Tibial nerve (tissue), 4 donors: ENCODE measurements at places on chromosomes 16 and 17.

DNA sequence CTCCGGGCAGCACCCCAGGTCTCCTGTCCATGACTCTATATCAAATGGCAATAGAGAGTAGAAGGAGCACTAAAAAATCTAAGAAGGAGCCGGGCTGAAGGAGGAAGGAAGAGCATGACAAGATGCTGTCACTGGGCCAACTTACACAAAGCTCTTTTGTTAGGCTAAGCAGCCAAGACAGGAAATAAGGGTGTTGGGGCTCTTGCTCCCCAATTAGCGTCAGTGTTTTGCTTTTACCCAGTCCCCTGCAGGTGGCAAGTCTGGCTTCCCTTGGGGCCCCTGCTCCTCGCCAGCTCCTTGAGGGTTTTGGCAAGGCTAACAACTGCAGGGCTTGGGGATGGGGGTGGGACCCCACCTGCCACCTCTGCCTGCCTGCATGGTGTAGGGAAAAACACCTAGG lies 120.5 kb downstream of the CCT6B start:
- H3K4me3 ChIP-seq: no peak overlapping the region
- H3K27me3 ChIP-seq: no peaks in the 10 kb centered on the region
- DNase-seq: no peak
- no peaks in the 10 kb centered on the region for H3K4me1 ChIP-seq
- H3K36me3 ChIP-seq: no peaks in the 10 kb centered on the region

- H3K4me1 ChIP-seq: no peaks in the 10 kb centered on the region
- H3K36me3 ChIP-seq: no peaks in the 10 kb centered on the region
- no peak for DNase-seq
Observed at GRCh38 chr16:27384425-27384824, 17.5 kb upstream of the IL21R start.

DNA sequence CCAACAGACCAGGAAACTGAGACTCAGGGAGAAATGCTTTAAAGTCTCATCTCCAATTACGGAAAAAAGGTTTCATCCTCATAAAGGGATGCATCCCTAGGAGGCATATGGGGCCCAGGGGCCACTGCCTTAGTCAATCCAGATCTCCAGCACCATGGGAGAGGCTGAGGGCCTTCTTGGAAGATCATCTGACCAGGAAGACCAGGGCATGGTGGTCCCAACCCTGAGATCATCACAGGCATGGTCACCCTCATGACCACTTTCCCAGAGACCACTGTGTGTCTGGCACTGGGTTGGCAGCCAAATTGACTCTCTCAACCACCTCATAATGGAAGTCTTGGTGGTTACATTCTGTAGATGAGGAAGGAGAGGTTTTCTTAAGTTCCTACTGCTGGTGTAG lies 23.4 kb upstream of the CES5A start:
- H3K4me1 ChIP-seq: no peaks in the 10 kb centered on the region
- H3K27ac ChIP-seq: no peak overlapping the region
- no peak overlapping the region for H3K4me3 ChIP-seq
- H3K36me3 ChIP-seq: no peaks in the 10 kb centered on the region
- H3K27me3 ChIP-seq: no peaks in the 10 kb centered on the region

GRCh38 chr16:12752159-12752558 lies 51.5 kb downstream of the CPPED1 start:
- no peak overlapping the region for H3K27ac ChIP-seq
- H3K27me3 ChIP-seq: no peaks in the 10 kb centered on the region
- DNase-seq: no peak
- no peaks in the 10 kb centered on the region for H3K36me3 ChIP-seq

DNA sequence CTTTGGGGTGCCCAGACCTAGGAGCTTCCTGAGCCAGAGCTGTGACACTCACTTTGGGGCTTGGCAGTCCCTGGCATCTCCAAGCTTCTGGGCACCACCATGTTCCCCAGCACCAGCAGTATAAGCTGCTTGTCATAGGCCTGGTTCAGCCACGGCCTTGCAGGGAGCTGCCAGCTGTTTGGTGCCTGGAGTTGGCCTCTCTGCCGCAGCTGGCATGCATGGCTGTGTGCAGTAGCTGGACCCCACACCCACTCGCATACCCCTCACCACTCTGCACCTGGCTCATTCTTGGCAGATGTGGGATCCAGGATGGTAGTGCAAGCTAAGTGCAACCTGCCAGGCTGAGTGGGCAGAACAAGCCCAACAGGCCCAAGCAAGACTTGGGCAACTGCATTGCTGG lies 73.4 kb upstream of the BRD7 start:
- H3K36me3 ChIP-seq: no peaks in the 10 kb centered on the region
- no peak overlapping the region for H3K27ac ChIP-seq
- H3K27me3 ChIP-seq: no peaks in the 10 kb centered on the region
- H3K4me3 ChIP-seq: no peak overlapping the region
- H3K4me1 ChIP-seq: no peaks in the 10 kb centered on the region
- DNase-seq: no peak
